ENCODE measurements at places on chromosomes 3 and 15. TPM values are rescaled to one million over a fixed set of nuclear protein-coding genes. Genes with fewer than 3 reads are reported as not detected.
A peak's percentile ranks its signal among the peaks of the same experiment; 100 is the strongest.

GRCh38 chr3:60774617-60775016 lies 476.6 kb downstream of the FHIT start:
- DNase-seq, result no peak

- DNase-seq, result no peak
Measured at GRCh38 chr15:42921342-42921731, 759 bp upstream of the TTBK2 start.

- DNase-seq, result no peak
Measured at GRCh38 chr3:141878326-141878725, 1.9 kb downstream of the ATP1B3 start.

DNA sequence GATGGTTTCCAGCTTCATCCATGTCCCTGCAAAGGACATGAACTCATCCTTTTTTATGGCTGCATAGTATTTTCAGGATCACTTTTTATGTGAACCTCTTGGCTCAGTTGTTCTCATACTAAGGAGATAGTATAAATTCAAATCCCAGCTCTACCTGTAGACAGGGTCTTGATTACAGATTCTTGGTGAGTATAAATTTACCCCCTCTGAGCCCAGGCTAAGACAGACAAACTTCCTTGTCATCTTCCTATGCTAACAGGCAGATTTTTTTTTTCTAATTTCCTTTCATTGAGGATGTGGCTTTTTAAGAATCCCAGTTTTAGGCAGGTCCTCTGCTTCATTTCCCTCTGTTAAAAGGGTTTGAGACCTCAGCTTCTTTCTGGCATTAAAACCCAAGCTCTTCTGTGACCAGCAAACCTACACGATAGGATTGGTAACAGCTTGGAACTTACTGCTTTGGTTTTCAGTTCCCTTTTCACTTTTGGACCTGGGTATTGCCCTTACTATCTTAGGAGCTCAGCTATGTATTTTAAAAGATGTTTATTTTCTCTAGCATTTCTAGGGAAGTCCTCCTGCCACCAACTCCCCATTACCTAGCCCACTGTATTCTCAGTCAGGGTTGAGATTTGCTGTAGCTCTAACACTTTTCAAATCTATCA lies 72.5 kb downstream of the VPS8 start:
- no peak for DNase-seq

- DNase-seq, result peak; percentile 81
Measured at GRCh38 chr3:139677388-139678155, at the start of gene NMNAT3. NMNAT3 (minus strand) TSS chr3:139677972; CDS start chr3:139627724, 50,248 bp downstream.

DNA sequence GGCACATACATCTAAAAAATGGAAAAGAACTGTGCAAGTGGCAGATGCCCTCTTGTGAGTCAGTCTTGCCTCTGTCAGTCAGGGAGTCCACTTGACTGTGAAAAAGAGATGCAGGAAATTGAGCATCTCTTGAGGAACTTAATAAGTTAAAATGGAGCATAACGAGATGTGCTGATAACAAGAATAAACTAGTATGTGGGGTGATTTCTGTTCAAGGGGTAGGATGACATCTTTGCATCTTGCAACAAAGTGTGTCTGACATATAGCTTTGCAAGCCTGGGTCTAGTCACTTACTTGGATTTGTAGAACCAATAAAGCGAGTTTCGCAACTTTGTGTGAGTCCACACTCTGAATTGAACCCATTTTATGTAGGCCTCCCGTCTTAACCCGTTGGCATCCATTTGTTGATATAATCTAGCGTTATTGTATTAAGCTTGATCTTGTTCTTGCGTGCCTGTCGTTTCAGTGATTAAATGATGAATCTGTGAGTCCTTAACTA lies 2.2 kb downstream of the USP3 start:
- DNase-seq, result no peak

DNA sequence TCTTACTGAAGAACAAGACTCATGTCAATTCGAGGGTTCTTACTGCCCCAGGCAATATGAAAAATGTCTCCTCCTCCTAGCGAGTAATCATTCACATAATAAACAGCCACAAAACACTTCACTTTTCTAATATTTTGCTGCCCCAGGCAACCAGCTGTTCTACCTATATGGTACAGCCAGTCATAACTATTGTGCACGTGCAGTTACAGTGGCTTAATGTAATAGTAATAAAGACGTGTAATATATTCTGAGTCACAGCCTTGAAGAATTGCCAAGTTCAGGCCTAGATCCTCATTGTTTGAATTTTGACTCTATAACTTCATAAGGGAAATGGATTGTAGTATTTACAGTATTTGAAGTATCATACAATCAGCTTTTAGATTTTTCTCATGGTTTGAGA lies 1250.0 kb upstream of the GBE1 start:
- no peak for DNase-seq

DNA sequence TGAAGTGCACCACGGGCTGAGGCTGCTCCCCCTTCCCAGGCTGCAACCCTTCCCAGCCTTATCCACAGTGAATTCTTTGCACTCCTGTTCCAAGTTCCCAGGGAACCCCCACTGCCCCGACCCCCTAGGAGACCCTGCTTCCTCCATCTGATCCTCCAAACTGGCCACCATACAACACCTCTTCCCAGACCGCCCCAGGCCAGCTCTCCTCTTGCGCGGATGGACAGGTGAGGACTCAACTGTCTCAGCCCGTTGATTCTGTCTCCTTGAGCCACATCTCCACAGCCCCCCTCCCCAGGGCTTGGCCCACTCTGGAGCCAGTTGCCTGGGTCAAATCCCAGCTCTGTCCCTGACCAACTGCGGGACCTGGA lies 21.7 kb downstream of the GRIP2 start:
- DNase-seq, result no peak

DNA sequence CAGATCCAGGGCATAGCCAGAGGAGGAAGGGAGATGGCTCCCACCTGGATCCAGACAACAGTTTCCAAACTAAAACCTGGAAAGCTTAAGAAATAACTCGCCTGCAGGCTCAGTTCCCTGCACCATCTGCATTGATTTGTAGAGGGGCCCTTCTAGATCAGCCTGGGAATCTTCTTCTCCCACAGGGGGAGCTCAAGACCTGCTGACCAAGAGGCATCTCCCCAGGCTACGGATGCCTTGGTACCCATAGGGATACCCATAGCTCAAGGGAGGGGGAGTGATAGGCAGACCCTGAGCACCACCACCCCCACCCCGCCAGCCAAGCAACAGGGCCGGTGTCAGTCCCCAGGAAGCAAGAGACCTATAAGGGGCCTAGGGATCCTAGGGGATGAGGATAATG lies 28.0 kb upstream of the DCLK3 start:
- DNase-seq, result peak; percentile 14

- DNase-seq, result no peak
Measured at GRCh38 chr3:150733373-150733935, 29.5 kb downstream of the SIAH2 start.

GRCh38 chr15:88985547-88986393 lies 72.6 kb upstream of the MFGE8 start:
- DNase-seq, result no peak

DNA sequence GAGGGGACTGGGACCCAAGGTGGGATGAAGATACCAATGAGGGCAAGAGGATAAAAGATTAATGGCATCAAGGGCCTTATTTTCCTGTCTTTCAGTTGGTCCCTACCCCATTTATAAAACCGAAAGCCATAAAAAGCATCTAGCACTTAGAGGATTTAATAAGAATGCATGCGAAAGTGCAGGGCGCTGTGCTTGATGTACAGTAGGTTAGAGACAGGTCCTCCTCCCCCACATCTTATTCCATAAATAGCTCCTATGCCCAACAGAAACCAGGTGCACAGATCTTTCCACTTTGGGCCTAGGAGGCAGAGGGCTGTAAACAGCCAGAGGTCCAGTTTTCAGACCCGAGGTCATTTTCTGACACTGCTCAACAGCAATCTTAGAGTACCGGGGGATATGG lies 1.2 kb downstream of the LPCAT4 start:
- DNase-seq, result no peak

GRCh38 chr3:129230311-129231019 lies 18.9 kb upstream of the COPG1 start:
- DNase-seq, result no peak

GRCh38 chr3:111785034-111785433 lies 74.0 kb upstream of the PHLDB2 start:
- DNase-seq, result no peak

- no peak for DNase-seq
Measured at GRCh38 chr3:97575742-97576141, 188.8 kb upstream of the ARL6 start.

DNA sequence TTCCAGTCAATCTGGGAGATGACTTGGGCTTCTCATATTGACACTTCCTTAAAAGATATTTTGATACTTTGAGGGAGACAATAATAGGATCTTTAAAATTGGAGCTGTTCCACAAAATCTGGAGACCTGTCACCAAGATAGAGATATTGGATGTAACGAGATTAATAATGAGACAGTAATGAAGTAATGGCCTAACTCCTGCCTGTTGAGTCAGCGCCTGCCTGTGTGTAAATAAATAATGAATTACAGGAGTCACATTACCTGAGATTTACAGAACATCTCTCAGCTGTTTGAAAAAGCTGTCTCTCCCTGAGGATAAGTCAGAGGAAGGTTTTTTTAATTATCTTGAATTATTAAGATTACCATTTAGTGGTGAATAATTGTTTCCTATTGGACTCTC lies 43.8 kb upstream of the MITF start:
- DNase-seq, result no peak

GRCh38 chr3:190065204-190065603 lies 55.5 kb downstream of the P3H2 start:
- DNase-seq, result no peak

FETUB gene
- total RNA-seq, result not detected

SYNM gene
- total RNA-seq, result 1.1 TPM

C2CD4A gene
- total RNA-seq, result 0.17 TPM

FOXB1 gene
- not detected for total RNA-seq

UQCC5 gene
- 18.9 TPM for total RNA-seq

ATP8B4 gene
- 0.98 TPM for total RNA-seq

CLEC3B gene
- not detected for total RNA-seq

AHSG gene
- 0.27 TPM for total RNA-seq

CKMT1B gene
- total RNA-seq, result 3.3 TPM

Measured in progenitor cell of endocrine pancreas (in vitro differentiated cells).